RWPE1 (cell line): ENCODE measurements at places on chromosomes 7 and 10.
A peak's percentile ranks its signal among the peaks of the same experiment; 100 is the strongest.

DNA sequence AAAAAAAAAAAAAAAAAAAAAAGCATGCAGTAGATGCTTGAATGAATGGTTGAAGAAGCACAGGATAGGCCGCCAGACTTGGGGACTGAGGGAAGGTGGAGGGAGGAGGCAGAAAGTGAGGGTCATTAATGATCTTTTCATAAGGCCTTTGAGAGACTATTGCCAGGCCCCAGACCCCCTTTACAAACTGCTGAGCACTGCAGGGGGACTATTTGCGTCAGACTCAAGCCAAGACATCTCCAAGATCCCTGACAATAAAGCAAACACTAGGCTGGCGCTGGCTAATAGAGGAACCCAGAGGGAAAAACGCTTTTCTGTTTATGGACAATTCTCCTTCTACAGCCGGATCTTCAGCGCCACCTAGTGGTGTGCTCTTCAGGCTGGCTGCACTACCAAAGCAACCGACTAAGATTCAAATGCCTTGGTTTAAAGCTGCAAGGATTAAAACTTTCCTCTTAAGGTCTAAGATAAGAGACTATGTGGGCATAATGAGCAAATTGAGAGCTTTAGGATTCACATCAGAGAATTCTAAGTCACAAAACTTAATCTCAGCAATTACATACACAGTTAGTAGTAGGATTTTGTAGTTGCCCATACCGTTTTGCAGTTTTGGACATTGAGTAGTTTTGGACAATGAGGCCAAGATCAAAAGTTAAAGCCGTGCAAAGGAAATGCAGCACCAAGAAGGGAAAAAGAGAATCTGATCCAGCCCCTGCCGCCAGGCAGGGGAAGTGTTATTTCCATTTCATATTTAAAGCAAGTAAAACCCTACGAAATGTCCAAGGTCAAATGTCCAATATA is 17.9 kb upstream of the AGK start:
- peak; percentile 48 for DNase-seq

- DNase-seq = peak; percentile 19
Observed at GRCh38 chr7:87918740-87919139, 15.3 kb upstream of the ADAM22 start.

DNA sequence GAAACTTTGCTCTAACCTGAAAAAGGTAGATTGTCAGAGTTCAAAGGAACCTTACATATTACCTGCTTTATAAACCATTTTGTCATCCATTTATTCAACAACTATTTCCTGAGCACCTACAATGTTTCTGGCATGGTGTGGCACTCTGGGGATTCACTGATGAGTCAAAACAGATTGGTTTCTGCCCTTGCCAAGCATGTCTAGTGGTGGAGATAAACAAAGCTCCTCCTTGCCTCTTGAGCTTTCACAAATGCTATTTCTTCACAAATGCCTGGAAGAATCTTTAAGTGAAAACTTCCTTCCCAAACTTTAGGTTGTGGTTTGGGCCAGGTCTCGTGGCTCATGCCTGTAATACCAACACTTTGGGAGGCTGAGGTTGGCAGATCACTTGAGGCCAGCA is 85.1 kb upstream of the RELN start:
- no peak for DNase-seq

DNA sequence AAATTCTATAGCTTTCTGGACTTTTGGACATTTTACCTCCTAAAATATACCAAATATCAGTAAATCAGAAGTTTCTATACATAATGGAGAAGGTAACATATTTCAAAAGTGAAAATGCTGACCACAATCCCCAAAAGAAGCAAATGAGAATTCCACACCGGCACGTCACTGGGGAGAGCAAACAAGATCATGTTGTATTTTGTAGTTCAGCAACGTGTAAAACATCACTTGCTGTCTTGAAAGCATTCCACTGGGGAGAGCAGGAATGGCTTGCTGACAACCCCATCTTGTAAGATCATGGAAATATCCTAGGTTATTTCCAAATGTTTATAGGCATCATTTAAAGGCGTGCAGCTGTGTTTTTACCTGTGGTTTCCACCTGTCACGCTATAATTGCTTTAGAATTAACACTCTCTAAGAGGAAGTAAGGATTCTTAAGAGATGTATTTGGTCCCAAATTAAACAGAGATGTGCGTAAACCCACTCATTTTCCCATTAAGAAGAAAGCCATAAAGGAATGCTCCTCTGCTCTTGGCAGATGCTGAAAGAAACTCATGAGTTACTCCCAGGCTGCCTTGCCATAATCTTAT is 397.1 kb upstream of the POT1 start:
- DNase-seq = no peak
